T-helper 2 cell (primary cell): ENCODE measurements at places on chromosomes 4 and X.

DNA sequence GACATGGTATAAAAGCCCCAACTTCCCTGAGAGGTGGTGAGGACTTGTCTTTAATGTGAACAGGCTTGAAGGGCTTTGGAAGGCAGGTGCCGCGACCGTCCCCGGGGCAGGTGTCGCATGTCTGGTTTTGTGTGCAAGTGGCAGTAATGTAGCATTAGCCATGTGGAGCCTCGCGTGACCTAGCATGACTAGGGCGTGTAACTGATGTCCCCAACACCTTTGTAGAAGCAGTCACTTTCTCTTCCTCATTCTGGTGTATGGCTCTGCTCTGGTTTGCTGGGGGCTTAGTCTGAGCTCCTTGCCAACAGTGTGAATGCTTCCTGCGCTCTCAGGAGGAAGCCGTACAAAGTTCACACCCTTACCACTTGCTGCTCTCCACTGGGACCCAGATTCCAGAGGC, 145.7 kb downstream of the AMMECR1 start:
- DNase-seq, result no peak

DNA sequence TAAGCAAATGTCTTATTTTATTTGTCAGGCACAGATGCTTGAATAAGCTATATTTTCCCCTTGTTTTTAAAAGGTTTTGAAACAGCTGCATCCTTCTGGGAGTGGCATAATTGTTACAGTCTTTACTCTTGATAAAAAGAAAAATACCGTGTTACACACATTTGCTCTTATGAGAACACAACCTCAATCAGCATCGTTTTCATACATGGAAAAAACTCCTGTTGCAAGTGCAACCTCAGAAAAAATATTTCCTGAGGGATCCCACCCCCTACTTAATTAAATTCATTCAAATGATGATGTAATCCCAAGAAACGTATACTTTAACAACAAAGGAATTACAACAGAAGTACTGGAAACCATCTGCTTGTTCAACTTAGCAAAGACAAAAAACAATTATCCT, 58.6 kb downstream of the SMAD1 start:
- no peak for DNase-seq

GRCh38 chrX:30941898-30942297, 52.8 kb upstream of the TAB3 start:
- no peak for DNase-seq

GRCh38 chr4:48739560-48740019, 40.5 kb downstream of the FRYL start:
- no peak for DNase-seq

DNA sequence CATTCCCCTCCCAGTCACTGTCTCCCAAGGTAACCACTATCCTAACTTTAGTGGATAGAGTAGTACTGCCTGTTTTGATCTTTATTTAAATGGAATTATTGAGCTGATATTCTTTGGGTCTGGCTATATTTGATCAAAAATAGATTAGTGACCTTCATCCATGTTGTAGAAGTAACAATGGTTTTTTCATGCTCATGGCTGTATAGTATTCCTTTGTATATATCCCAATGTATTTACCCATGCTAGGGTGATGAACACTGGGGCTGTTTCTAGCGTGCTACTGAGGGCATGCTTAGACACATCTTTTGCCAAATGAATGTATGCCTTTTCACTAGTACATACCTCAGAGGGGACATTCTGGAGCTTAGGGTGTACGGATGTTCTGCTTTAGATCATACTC, 10.1 kb upstream of the MAGEA8 start:
- DNase-seq, result no peak

DNA sequence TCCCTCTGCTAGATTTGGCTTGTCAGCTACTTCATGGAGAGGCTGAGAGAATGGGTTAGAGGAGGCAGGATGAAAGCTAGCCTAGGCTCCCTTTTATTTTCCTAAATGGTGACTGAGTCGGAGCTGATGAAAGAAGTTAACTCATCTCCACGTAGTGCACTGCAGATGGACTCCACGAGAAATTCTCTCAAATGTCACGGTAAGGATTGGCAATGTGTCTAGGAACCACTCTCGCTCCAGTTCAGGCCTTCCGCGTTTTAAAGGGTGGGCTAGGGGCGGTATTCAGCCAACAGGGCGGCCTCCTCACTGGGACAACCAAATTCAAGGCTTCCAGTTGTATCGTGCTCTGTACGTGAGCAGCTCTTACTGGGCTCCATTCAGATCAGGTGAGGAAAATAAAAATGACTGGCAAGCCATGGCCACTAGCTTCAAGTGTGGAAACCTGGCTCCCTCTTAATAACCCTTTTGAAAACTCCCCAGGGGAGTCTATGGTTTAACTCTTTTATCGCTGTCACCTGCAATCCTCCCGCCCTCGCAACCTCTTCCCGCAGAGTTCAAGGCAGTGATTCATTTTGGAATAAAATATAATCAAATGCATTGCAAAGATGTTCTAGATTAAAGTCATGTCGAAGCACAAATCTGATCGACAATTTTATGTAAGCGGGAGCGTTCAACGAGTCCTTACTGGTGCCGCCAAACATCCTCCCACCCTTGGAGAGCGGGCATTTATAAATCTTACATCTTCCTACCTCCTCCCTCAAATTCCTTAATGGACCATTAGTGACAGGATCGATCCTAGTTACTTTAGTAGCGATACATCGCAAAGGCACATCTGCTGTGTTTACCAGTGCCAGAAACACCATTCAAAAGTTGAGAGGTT, 1.2 kb downstream of the SPOCK3 start:
- DNase-seq, result no peak

DNA sequence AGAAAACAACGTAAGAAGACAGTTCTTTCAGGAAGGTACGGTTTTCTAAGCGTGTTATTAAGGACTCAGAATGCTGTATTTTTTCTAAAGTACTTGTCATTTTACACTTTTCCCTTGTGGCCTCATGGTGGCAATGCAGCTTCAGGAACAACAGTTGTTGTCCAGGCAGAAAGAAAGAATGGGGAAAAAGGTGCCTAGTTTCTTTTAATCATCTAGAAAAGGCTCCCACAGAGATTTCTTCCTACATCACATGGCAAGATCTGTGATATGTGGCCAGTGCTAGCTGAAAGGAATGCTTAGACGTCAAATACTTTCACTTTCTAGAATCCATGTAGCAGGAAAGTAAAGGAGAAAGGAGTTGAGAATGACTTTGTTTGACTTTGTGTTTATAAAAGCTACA, 49.0 kb upstream of the TRAM1L1 start:
- DNase-seq, result no peak

GRCh38 chr4:143391895-143392294, 55.2 kb downstream of the GAB1 start:
- DNase-seq, result no peak

- no peak for DNase-seq
These were observed 718.9 kb downstream of the ADGRL3 start for GRCh38 chr4:61918987-61919386.

GRCh38 chr4:64617800-64618199, 208.6 kb upstream of the TECRL start:
- DNase-seq, result no peak

DNA sequence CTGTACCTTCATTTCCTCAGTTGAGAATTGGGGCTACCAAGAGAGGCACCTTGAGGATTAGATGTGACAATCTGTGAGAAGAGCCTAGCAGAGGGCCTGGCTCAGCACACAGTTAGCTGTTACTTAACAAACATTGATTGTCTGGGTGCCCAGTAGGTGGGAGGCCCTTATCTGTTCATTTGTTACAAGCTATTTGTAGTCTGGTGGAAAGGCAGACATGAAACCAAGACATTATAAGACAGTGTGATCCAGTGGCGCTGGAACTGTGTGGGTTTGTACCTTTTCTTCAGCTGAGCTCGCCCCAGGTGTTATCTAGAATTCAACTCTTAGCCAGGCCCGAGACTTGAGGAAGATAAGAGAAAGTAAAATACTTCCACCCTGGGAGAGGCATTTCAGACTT, 16.9 kb downstream of the AKAP4 start:
- no peak for DNase-seq

DNA sequence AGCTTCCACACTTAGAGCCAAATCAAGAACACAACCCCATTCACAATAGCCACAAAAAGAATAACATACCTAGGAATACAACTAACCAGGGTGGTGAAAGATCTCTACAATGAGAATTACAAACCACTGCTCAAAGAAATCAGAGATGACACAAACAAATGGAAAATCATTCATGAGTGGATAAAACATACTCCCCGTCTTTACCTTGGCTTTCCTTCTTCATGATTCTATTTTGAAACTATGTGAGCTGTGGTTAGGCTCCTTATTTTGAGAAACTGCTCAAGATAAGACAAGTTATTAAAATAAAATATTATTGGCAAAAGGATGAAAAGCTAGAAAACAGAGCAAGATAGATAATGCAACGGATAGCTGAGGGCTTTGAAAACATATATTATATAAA, 598.1 kb upstream of the FAT1 start:
- no peak for DNase-seq

DNA sequence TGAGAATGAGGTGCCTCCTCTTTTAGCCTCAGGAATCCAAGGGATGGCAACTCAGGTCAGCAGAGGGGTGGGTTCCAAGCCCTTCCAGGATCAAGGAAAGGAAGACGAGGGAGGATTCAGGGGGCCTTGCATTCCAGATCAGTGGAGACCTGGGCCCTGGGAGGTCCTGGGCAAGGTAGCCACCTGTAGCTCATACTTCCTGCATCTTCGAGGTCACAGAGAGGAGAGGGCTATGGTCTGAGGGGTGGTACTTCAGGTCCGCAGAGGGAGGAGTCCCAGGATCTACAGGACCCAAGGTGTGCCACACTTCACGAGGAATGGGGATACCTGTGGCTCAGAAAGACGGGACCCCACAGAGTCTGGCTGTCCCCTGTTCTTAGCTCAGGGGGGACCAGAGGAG, 9.2 kb downstream of the MAGEA4 start:
- no peak for DNase-seq

- no peak for DNase-seq
These were observed 22.7 kb upstream of the DRD5 start for GRCh38 chr4:9758641-9759317.

DNA sequence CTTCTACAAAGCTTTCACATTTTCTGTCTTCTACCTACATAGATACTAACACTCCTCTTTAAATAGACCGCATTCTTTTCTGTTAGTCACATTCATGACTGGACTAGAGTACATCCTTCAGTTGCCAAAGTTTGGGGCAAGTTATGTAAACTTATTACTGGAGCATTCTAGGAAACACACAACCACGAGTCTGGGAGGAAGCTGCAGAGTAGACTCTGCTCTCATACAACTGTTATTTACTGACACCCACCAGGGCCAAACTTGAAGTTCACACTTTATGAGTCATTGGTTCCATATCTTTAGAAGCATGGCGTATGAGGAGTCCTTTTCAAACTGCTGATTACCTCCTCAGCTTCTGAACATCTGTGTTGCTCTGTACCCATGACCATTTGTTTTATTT, 87.0 kb downstream of the RNF150 start:
- no peak for DNase-seq

- DNase-seq, result no peak
These were observed 260.6 kb upstream of the DIAPH2 start for GRCh38 chrX:96424007-96424406.

DNA sequence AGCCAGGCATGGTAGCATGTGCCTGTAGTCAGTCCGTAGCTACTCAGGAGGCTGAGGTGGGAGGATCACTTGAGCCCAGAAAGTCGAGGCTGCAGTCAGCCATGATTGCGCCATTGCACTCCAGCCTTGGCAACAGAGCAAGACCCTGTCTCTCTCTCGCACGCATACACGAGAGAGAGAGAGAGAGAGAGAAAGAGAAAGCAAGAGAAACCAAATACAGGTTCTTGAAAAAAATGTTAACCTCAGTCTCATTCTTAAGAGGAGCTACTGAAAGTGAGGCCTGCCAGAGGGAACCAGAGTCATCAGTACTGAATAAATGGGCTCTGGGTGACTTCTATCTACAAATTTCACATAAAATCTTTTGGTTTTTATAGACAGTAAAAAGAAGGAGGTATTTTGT, 42.9 kb downstream of the KIAA0232 start:
- peak; percentile 3 for DNase-seq

GRCh38 chr4:22485737-22486136, 30.1 kb downstream of the ADGRA3 start:
- no peak for DNase-seq

DNA sequence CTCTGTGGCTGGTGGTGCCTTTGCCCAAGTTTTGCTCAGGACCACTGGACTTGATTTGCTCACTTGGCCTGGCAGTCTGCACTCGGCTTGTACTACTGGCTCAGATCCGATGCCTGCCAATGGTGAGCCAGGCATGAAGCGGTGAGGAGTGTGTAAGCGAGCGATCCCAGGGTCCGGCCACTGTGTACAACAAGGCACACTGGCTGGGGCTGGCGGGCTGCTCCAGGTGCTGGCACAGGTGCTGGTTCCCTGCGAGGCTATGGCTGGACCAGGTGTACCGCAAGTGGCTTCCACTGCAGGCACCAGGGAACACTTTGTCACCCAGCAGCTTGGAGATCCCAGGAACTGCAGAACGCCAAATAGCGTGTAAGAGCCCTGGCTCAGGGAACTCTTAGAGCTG, 329.7 kb downstream of the CCSER1 start:
- no peak for DNase-seq

GRCh38 chrX:9626379-9626778, 139.3 kb downstream of the GPR143 start:
- no peak for DNase-seq

- no peak for DNase-seq
These were observed 47.3 kb downstream of the SEPSECS start for GRCh38 chr4:25112995-25113380.

- DNase-seq, result no peak
These were observed 73.2 kb upstream of the UCP1 start for GRCh38 chr4:140641789-140642439.

GRCh38 chr4:75733369-75733768, 9.0 kb downstream of the USO1 start:
- no peak for DNase-seq

DNA sequence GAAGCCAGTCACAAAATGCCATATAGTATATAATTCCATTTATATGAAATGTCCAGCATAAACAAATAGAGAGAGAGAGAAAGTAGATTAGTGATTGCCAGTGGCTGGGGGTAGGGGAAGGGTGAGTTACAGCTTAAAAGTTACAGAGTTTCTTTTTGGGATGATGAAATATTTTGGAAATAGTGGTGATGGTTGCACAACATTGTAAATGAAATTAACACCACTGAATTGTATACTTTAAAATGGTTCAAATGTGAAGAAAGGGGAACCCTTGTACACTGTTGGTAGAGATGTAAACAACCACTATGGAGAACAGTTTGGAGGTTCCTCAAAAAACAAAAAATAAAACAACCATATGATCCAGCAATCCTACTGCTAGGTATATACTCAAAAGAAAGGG, 131.2 kb upstream of the GPC4 start:
- DNase-seq, result no peak

GRCh38 chrX:111039606-111040005, 56.4 kb upstream of the PAK3 start:
- DNase-seq, result no peak

DNA sequence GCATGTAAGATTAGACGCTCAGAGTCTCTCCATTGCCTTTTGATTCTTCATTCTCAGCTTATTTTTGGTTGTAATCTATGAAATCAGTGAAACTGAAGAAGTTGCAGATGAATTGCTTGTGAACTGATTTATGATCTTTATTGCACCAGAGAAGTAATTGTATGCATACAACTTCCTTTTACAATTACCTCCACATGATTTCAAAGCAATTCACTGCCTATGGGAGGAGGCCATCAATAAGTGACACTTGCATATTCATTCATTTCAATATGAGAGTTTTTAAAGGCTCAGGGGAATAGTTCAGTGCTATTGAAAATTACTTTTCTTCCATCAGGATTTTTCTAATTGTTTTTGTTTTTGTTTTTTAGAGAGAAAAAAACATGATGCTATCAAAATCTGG, 222.3 kb downstream of the NKX6-1 start:
- DNase-seq, result no peak

GRCh38 chr4:53119680-53120079, 246.2 kb downstream of the SCFD2 start:
- DNase-seq, result no peak
